ENCODE measurements at places on chromosomes 3 and 15.
A peak's percentile ranks its signal among the peaks of the same experiment; 100 is the strongest.

- DNase-seq = peak; percentile 29
Measured at GRCh38 chr3:67094167-67094566, 96.1 kb downstream of the KBTBD8 start.

- DNase-seq = peak; percentile 84
Measured at GRCh38 chr15:48066456-48066855, 54.3 kb upstream of the SLC24A5 start.

DNA sequence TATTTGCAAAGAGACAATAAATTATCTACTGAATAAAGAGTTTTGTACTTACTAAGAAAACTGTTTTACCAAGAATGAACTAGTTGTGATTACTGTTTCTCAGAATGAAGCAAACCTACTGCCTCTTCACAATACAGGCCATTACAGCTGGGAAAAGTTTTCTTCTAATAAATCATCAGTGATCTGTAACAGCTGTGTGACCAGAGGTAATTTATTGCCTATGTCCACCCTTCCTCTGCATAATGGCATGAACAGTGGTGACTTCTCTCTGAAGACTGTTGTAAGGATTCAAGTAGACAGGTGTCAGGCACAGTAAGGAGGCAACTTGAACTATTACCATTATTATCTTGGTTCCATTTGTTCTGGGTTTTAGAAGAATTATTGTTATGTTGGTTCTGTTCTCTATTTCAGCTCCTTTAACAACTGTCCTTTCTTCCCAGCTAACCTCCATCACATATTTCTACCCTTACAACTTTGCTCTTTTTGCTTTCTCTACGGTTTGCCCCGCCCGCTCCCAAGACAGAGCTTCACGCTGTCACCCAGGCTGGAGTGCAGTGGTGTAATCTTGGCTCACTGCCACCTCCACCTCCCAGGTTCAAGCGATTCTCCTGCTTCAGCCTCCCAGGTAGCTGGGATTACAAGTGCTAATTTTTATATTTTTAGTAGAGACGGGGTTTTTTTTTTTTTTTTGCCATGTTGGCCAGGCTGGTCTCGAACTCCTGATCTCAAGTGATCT lies 51.5 kb downstream of the PRKAR2A start:
- peak; percentile 19 for DNase-seq

DNA sequence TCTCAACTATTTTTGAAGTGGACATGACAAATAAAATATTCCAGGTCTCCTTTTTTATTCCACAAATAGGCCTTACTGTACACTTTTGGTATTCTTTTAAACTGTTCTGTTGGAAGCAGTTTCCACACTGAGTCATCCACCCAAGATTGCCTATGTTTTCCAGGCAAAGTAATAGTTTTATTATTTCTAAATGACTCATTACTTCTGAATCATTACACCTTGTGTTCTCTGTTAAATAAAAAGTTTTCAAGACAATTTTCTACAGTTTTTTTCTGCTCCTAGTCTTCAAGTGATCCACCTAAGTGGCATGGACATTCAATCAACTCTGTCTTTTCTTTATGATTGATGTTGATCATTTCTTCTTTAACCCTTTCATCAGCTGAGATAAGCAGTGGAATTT lies 26.5 kb downstream of the PPP2R3A start:
- DNase-seq = no peak

GRCh38 chr15:78950902-78951840 lies 6.3 kb upstream of the CTSH start:
- no peak for DNase-seq
